ENCODE measurements at places on chromosomes 12 and 14.

GRCh38 chr12:113129664-113130456 is 5.7 kb downstream of the RASAL1 start:
- no peak for DNase-seq

DNA sequence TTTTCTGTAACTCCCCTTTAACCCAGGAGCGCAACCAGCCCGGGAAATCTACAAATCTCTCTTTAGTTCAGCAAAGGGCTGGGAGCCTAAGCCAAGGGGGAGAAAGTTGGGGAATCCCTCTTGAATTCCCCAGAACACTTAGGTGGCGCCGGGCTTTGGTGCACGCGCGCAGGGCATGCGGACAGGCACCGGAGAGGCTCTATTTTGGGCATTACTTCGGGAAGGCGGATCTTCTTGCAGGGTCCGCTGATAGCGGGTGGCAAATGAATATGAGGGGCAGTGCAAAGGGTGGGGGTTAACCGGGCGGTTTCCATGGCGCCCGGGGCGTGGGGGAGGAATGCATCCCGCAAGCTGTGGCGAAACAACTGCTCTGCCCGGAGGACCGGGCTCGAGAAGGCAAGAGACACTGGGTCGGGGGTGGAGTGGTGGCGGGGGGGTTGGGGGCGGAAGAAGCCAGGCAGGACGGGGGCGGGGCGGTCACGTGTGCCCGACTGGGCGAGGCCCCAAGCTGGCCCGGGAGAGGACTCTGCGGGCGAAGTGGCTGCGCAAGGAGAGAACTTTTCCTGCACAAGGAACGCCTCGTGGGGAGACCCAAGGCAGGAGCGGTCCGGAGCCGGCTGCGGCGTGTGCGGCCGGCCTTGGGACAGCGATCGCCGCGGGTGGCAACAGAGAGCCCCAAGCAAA is at the start of gene FLVCR2:
Gene FLVCR2 (plus strand): TSS at position 519 of the 684 bp plus-strand sequence. CDS start 353 bp downstream, outside the sequence.
- DNase-seq, result peak; percentile 36

DNA sequence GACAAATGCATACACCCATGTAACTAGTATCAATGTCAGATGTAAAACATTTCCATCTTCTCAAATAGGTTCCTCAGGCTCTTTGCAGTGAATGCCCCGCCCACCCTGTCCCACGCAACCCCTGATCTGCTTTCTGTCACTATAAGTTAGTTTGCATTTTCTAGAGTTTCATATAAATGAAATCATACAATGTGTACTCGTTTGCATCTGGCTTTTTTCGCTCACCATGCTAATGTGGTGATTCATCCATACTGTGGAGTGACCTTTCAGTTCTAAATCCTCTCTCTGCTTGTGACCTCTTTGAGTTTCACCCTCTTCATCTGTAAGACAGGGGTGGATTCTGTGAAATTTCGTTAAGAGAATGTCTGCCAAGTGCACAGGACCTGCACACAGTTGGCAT is 30.6 kb upstream of the MSI1 start:
- no peak for DNase-seq

- no peak for DNase-seq
Observed at GRCh38 chr12:118773956-118774723, 207.2 kb upstream of the SRRM4 start.

- DNase-seq, result no peak
Observed at GRCh38 chr14:22565391-22565945, 23.6 kb downstream of the DAD1 start.

GRCh38 chr12:10408842-10409241 is 715 bp downstream of the KLRC4 start:
- DNase-seq, result no peak

DNA sequence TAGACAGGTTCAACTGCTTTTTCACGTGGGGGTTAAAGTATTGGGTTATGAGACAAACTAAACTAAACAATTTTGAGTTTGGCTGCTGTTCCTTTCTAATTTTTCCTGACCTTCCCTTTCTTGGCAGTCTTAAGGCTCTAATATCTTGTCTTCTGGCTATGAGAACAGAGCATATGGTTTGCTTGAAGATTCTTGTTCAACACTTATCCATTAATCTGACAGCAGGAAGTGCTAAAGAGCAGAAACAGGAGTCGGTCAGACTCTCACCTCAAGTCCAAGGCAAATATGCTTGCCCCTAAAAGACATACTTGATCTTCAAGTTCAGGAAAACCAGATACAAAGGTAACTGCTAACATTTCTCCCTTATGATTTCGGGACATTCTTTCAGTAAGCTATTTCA is 52.6 kb upstream of the KCNJ8 start:
- DNase-seq, result no peak

DNA sequence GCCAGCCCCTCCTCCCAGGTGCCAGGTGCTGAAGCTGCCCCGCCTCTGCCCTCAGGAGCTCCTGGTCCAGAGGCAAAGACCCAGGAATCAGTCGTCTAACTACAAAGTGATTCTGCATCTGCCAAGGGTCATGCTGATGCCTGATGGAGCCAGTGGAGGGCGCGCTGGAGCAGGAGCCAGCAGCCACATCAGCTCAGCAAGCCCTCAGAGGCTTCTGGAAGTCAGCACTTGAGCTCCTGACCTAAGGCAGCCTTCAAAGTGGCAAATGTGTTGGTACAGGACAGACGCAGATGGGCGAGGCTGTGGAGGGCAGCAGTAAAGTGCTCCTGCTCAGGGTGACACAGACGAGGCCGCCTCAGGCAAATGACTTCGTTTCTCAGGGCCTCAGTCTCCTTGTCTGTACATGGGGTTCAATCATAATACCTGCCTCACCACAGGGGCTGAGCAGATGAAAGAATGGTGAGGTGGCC is 10.9 kb downstream of the C12orf43 start:
- DNase-seq, result peak; percentile 44

DNA sequence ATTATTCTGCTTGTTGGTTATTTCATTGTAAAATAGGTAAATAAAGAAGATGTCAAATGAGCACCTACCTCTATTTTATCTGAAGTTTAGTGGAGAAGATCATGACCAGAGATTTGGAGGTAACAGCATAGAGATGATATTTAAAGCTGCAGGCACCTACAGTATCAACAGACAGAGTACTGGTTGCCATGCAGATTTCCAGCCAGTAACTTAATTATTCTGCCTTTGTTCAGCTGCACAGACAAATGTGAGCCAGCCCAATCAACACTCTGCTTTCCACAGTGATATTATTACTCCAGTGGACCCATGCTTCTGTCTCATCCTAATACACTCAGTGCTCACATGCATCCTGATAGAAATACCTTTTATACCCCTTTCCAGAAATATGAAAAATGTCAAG is 348.5 kb upstream of the RGS6 start:
- DNase-seq, result no peak

DNA sequence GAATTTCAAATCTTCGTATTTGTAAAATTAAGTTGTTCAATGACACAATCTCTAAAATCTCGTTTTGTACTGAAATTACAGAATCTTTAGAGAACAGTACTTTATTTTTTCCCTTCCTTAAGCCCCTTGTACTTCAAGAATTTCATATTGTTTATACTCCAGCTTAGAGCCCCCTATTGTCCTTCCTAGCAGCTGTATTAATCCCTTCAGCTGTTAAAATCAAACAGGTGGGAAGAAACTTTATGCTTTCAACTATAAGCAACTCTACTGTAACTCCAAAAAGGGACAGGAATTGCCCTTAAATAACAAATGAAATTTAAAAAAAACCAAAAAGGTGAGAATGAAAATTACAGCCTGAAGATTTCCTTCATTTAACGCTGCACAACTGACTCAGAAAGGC is 1.7 kb downstream of the NACA start:
- DNase-seq, result no peak

DNA sequence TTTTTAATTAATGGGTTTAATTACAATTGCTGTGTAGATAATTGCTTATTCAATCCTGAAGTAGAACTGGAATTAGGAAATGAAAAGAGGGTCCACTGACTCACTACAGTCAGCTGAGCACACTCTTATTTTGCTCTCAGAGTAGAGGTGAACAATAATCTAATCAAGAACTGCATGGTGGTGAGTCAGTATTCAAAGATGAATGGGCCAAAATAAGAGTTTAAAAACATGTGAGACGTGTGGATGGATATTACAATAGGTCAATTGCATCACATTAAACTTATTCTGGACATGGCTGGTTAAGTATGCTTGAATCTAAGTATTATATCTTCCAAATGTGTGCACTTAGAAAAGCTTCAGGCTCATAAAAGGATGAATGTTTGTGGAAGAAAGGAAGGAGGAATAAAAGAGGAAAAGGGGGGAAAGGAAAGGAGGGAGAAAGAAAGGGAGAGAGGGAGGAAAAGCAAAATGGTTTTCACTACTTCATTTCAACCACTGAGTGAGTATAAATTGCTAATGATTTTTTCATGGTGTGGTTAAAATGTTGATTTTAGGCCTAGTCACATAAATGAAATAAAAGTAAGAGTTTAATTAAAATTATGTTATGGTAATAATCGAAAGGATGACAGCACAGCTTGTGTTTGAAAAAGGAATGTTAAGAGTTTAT is 27.0 kb upstream of the EEA1 start:
- peak; percentile 33 for DNase-seq

DNA sequence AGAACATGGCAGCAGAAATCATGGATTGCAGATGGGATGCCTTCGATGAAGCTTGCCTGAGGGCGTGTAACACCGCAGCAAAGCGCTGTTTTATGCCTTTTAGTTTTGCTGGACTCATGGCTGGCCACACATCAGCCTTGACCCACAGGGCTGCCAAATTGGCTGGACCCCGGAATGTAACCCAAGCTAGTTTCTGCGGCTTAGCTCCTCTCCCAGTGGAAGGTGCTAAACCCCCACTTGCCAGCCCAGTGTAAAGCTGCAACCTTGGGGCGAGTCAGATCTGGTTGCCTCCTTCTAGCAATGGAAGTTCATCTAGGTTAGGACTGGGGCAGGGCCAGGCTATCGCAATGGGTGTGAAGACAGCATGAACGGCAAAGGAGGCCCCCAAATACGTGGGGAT is 38.3 kb downstream of the MEG3 start:
- DNase-seq, result no peak

- DNase-seq, result no peak
Observed at GRCh38 chr14:93048843-93049242, 66.9 kb downstream of the ITPK1 start.

DNA sequence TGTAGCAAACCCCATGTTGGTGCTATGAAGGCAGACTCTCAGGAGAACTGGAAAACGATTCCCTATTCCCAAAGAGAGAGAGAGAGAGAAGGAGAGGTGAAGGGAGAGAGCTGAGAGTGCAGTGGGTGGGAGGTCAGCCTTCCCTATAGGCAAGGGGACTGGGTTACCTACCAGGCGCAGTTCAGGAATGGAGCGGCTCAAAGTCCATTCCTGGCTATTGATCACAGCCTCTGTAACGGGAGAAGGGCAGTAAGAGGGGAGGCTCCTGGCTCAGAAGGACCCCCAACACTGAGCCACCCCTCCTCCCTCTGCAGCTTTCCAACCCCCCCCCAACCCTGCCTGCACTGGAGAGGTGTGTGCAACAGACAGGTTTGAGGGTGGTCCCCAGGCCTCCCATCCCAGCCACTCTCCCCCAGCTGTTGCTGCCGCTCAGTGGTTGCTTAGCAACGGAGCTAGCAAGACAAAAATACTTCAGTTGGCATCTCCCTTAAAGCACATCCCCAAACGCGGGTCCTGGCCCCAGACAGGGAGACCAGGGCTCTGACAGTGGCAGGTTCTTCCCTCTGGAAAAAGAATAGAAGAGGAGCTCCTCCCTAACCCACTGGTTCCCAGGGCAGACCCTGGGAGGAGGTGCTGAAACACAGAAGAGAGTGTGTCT is 3.2 kb downstream of the AGAP2 start:
- no peak for DNase-seq

DNA sequence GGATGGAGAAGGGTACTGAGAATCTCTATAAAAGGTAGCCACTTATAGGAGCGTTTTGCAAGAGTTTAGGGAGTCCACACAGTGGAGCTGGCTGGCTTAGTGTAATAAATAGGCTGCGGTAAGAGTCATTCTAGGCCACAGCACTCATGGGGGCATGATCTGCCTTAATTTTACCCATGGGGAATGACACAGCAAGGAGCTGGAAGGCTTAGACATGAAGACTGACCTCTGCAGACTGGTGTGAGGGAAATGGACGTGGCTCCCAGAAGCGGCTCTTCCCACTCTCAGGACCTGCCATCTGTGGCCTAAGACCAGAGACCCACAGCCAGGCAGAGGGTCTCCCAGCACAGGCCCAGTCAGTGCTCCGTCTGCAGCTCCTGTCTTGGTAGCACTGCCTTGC is 173.3 kb downstream of the PPM1H start:
- DNase-seq, result no peak

DNA sequence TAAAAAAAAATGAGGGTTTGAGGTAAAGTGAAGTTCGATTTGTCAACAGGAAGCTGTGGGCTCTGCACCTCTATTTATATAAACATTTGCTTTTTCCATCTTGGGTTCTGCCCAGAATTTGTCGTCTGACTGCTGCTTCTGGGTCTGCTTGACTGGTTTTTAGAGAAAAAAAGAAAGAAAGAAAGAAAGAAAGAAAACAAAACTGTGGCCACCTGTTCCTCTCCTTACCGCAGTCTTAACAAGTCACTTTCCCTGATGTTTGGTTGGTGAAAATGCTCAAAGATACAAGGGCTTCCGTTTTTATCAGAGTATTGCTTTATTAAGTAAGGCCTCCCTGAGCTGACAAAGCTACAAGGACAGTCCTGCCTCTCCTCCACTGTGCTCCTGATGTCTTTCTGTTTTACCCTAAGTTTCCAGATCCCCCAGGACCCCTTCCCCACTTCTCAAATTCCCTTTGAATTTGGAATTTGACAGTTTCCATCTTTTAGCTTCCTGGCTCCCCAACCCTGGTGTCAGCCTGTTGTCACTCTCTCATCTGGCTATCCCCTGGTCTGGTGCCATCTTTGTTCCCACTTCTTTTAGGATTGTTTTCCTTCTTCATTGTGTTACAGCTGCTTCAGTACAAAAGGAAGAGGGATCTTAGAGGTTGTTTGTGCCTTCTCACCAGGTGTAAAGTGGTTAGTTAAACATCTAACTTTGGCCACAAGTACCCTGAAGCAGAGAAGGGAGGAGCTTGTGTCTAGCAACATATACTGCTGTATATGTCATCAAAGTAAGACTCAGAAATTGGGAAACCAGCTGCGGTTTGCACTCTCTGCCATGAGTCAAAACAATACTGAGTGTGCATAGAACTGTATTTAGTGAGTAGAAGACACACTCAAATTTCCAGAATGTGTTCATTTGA is 18.0 kb downstream of the MFAP5 start:
- no peak for DNase-seq

GRCh38 chr12:99009654-99010296 is 364.7 kb downstream of the APAF1 start:
- no peak for DNase-seq

- no peak for DNase-seq
Observed at GRCh38 chr12:114478865-114479264, 72.9 kb upstream of the TBX5 start.

- no peak for DNase-seq
Observed at GRCh38 chr14:96049932-96050331, 10.8 kb downstream of the C14orf132 start.

DNA sequence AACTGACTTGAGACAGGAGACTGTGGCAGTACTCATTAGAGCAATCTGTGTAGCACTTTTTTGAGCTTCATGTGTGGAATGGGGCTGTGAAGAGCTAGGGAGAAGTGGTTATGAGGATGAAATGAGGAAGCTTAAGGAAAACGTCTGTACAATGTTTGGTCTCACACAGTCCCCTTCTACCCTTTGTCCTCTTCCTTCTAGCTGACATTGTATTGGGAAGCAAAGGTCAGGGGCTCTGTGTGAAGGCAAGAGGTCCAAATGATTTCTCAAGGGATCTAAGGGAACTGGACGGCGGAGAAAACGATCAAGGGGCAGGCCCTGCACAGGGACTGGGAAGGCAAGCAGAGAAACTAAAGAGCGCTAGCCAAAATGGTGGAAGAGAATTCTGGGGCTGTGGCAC is 13.1 kb upstream of the CIPC start:
- DNase-seq, result no peak

GRCh38 chr12:30138483-30138882 is 354.7 kb upstream of the TMTC1 start:
- DNase-seq, result no peak

- DNase-seq, result no peak
Observed at GRCh38 chr12:109579639-109580038, 6.0 kb downstream of the MVK start.
